GM23248 (cell line): ENCODE measurements at places on chromosomes 3 and 15. TPM values are rescaled to one million over a fixed set of nuclear protein-coding genes. Genes with fewer than 3 reads are reported as not detected.

OIP5 gene
- 2.3 and 7.3 TPM in 2 replicates for total RNA-seq

SLC22A13 gene
- 0.38 and 0.86 TPM in 2 replicates for total RNA-seq

ADAMTS7 gene
- total RNA-seq = 2.4 and 4.8 TPM in 2 replicates

ABI3BP gene
- 6.8 and 16.8 TPM in 2 replicates for total RNA-seq

SAMMSON gene
- not detected in 2 replicates for total RNA-seq
